Dorsolateral prefrontal cortex (tissue), 122 donors: ENCODE measurements at places on chromosomes 3 and 15. TPM values are rescaled to one million over a fixed set of nuclear protein-coding genes. Genes with fewer than 3 reads are reported as not detected.

GRCh38 chr3:104939196-104939595, 427.5 kb upstream of the ALCAM start:
- no peak for DNase-seq

DNA sequence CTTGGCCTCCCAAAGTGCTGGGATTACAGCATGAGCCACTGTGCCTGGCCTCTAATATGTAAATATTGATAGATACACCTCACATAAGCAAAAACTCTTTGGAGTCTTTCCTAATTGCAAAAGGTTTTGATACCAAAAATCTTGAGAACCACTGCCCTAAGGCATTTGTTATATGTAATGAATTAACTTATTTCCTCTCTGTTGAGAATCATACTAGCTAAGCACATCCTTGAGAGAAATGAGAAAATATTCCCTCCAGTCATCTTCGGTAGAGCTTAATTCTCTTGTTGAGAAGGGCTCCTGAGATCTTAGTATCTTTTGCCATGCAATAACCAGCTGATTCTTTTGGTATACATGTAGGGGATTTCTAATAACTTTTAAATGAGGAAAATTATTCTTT, 190.2 kb downstream of the SLC9A9 start:
- DNase-seq = no peak

Gene TMEM45A
- 1.1 TPM for total RNA-seq

Gene HERC2
- total RNA-seq = 160 TPM

DNA sequence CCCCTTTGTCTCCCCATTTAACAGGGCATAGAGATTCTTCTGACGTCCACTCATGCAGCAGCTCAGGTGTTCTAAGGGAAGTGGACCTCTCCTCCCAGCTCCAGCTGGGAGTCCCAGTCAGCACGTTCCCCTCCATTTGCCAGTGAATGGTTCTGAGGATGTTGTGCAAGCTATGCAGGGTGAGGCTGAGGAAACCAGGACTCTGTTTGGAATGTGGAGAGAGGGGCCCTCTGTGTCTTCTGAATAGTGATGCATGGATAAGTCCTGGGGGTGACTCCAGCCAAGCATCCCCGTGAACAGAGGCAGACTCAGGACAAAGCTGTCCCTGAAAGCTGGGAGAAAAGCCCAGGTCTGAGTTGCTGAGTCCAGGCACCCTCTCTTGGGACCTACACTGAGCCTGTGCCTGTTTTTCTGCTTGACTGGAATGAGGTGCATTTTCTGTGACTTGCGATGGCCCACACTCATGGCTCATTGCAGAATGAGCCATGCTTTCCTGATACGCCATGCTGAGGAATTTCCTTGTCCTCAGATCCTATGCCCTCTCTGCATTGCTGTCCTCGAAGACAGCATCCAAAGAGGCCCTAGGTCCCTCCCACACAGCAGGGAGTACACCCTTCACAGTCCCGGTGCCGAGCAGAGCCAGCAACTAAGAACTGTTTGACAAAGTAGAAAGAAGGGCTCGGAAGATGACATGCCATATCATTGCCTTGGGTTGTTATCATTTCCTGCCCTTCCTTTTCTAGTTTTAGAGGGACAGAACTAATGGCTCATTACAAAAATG, 185.2 kb downstream of the ATP10A start:
- no peak for DNase-seq

DNA sequence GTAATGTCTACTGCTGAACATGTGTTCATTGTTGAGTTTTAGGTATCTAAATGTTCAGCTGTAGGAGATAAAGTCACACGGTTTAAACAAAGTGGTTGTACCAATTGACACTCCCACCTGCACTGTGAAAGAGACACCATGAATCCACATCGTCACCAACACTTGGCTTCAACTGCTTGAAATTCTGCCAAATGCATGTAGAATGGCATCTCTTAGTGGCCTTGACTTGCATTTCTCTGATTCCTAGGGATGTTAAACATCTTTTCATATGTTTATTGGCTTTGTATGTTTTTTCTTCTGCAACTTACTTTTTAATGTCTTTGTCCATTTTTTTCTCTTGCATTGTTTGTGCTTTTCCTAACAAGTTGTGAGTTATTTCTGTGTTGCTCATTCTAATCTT, 43.4 kb downstream of the RPLP1 start:
- no peak for DNase-seq

DNA sequence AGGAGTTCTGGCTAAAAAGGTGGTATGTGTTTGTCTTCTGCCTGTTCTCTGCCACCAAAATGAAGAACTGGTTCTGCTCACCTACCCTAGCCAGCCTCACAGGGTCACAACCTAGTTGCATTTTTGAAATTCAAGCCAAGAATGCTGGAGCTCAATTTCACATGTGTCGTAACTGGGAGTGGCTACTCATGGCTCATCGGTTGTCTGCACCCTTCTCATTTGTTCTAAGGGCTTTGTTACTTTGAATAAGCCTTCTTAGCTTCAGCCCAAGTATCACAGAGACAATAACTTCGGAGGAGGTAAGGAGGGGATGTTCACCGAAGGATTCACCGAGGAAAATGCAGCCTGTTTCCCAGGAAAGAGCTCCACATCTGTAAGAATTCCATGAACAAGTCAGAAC, 134.3 kb upstream of the RARB start:
- DNase-seq = no peak

- DNase-seq = no peak
Observed at GRCh38 chr3:123111640-123112039, 44.8 kb downstream of the PDIA5 start.

- no peak for DNase-seq
Observed at GRCh38 chr15:49620199-49620598, 419 bp downstream of the FAM227B start.

Gene NFKBIZ
- total RNA-seq = 15.4 TPM

GRCh38 chr3:40299721-40300335, 9.7 kb upstream of the EIF1B start:
- no peak for DNase-seq

DNA sequence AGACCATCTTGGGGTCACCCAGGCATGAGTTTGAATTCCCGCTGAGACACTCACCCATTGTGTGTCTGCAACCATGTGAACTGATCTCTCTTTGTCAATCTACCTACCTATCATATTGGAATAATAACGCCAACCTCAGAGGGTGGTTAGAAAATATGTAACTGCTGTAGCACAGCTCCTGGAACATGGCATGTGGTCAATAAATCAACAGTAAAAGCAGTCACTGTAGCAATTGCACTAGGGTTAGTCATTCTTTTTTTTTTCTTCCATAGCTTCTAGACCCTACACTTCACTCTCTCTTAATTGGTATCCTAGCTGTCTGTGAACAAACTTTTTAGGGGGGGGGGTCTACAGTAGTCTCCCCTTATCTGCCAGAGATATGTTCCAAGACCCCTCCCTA, 64.2 kb upstream of the SLCO2A1 start:
- DNase-seq = no peak

- DNase-seq = no peak
Observed at GRCh38 chr3:105365081-105365390, 1.7 kb upstream of the ALCAM start.

Gene C3orf85
- not detected for total RNA-seq

GRCh38 chr3:65532749-65533148, 506.0 kb downstream of the MAGI1 start:
- no peak for DNase-seq

GRCh38 chr3:65972765-65973164, 66.0 kb downstream of the MAGI1 start:
- DNase-seq = no peak

DNA sequence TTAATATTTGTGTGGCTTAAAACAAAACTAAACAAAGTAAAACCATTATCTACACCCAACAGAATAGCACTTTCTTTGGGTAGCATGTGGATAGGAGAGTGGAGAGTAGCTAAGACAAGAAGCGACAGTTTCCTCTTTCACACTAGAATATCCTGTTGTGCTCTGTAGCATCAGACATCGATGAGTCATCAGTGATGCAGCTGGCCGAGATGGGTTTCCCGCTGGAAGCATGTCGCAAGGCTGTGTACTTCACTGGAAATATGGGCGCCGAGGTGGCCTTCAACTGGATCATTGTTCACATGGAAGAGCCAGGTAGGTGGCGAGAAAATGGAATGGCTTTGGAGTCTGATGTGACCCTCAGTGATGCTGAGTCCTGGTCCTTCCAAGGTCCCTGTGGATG, 108.1 kb downstream of the USP13 start:
- no peak for DNase-seq

GRCh38 chr3:53324105-53324504, 23.2 kb downstream of the DCP1A start:
- DNase-seq = no peak

DNA sequence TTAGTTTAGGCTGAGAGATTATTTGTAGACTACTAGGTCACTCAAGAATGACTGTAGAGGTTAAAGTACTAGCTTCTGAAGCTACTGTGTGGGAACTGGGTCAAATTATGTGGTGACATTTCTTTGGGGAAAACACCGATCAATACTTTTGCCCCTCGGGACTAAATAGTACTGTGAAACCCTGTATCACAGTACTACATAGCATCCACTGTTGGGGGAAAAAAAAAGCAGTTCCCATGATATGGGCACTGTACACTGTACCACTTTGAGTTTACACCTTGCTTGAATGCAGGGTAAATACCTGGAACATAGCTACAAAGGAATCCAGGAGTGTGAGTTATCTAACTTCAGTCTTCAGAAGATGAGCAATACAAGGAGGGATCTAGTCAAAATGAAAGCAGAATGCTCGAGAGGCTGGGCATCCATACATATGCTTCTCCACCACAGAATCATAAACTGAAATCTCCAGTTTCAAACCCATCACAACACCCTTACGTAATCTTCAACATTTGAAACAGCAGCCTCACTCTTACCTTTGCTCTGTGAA, 311.4 kb downstream of the UNC13C start:
- no peak for DNase-seq

DNA sequence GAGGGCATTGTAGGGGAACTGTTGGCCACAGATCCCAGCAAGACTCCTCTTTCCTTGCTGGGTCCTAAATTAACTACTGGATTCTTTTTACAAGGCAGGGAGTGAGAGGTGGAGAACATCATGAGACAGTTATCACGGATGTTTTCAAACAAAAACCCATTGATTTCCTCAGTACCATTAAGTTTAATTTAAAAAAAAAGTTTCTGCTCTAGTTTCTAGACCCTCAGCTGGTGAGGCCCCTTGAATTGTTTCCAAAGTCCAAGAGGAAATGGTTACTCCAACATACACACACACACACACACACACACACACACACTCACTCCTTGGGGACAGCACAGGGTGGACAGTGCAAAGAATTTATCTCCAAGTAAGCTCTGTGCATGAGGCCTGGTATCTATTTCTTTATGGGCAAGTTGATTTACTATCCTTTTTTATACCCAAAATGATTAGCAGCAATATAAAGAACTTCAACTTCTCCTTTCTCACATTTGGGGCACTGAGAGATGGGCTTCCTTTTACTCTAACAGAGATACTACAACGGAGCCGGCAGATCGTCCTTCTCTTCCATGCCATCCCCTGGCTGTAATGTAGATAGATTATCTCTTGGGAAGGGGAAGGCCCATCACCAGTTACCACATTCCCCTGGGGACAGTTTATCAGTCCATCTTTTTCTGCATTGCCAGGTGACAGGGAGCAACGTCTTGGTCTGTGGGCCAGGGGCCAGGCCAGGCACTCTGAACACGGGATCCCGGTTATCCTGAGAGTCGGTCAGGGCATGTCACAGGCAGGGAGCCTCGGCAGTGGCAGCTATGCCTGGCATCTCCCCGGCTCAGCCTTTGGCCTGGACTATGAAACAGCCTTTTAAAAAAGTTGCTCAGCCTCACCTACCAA, 54.7 kb downstream of the CORO2B start:
- no peak for DNase-seq

DNA sequence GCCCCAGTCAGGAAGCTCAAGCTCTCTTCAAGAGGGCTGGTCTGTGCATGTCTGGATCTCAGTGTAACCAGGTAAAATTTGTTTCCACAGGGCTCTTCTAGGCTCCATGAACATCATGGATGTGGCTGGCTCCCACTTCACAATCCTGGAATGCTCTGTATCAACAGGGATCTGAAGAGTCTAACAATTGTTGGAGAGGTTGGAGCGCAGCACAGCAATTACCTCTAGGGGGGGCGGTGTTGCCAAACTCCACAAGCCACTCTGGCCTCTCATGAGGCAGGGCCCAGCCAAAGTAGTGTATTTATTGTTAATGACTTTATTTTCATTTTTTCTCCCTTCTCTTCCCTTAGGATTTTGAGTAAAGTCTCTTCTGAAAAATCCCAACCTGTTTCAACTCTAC, 6.1 kb upstream of the EIF2B5 start:
- DNase-seq = no peak

Gene CCR5
- total RNA-seq = 0.11 TPM

Gene CADPS
- total RNA-seq = 222 TPM

- no peak for DNase-seq
Observed at GRCh38 chr3:139201446-139202225, 142.2 kb upstream of the MRPS22 start.

DNA sequence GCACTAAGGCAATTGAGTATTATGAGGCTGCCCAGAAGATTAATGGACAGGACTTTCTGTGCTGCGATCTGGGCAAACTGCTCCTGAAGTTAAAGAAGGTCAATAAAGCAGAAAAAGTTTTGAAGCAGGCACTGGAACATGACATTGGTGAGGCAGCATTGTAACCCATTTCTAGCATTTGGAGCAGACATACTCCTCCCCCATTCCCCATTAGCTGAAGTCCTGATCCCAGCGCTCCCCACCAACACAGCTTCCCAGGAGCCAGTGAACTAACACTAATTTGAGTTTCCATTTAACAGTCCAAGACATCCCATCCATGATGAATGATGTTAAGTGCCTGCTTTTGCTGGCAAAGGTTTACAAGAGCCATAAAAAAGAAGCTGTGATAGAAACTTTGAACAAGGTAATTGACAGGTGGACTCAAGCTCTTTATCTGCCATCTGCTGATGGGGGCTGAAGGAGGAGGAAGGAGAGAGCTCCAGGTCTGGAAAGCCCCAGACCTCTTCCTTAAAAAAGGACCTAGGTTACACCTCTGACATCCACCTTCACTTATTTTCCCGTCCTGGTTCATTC, 22.6 kb downstream of the CSRNP1 start:
- no peak for DNase-seq

Gene TERC
- total RNA-seq = 2.3 TPM

Gene MYO5C
- total RNA-seq = 10.2 TPM

GRCh38 chr3:136332776-136333175, 82.6 kb downstream of the PCCB start:
- DNase-seq = no peak

Gene EPHA6
- total RNA-seq = 25.1 TPM

DNA sequence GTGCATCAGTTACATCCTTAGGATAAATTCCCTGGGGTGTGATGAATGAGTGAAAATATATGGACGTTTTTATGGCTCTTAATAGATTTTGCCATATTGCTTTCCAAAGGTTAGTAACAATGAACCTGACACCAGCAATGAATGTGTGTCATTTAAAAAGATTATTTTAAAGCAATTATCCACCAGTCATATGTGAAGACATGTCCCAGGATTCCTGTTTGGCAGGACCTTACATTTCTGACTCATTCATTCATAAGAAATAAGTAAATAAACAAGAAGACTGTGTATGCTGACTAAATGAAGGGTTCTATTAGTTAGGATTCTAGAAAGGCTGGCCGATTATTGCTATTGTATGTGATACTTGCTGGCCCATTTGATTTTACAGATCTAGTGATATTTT, 201.5 kb downstream of the SOX2 start:
- DNase-seq = no peak

GRCh38 chr3:32137870-32138269, 31.4 kb downstream of the GPD1L start:
- DNase-seq = no peak

GRCh38 chr15:67760901-67761300, 64.4 kb upstream of the SKOR1 start:
- DNase-seq = peak; percentile 15

Gene ARL14
- not detected for total RNA-seq

Gene OXTR
- total RNA-seq = 14.2 TPM
